Epithelial cell of umbilical artery (primary cell): ENCODE measurements at places on chromosomes 16 and 17. TPM values are rescaled to one million over a fixed set of nuclear protein-coding genes. Genes with fewer than 3 reads are reported as not detected.

The TBC1D3C gene
- 0.32 TPM in 1 of 2 replicates, not detected in the other for total RNA-seq

The TMC5 gene
- total RNA-seq = not detected in 2 replicates

The UBB gene
- 2,000 and 2,095 TPM in 2 replicates for total RNA-seq

The KAT2A gene
- total RNA-seq = 4.9 and 11.4 TPM in 2 replicates

The GPR179 gene
- not detected in 2 replicates for total RNA-seq

The OR1G1 gene
- not detected in 2 replicates for total RNA-seq

The CRAMP1 gene
- total RNA-seq = 5.5 and 6.4 TPM in 2 replicates

The CDR2L gene
- 13.4 and 18.8 TPM in 2 replicates for total RNA-seq

The ITGAX gene
- total RNA-seq = 0.76 and 1.3 TPM in 2 replicates

The RHBDF2 gene
- total RNA-seq = 8.1 and 18.1 TPM in 2 replicates

The SRCIN1 gene
- total RNA-seq = 0.32 TPM in 1 of 2 replicates, not detected in the other

The TMC7 gene
- total RNA-seq = 2.6 and 3.5 TPM in 2 replicates

The TRPV2 gene
- total RNA-seq = 9.1 and 15.2 TPM in 2 replicates

The ANTKMT gene
- 38.3 and 43.9 TPM in 2 replicates for total RNA-seq

The CORO6 gene
- total RNA-seq = 2.9 and 4.0 TPM in 2 replicates

The PLEKHH3 gene
- 7.9 and 8.4 TPM in 2 replicates for total RNA-seq

The TMEM208 gene
- total RNA-seq = 36.1 and 47.1 TPM in 2 replicates

The DRC7 gene
- under 0.01 TPM in 2 replicates for total RNA-seq

The GSDMA gene
- total RNA-seq = not detected in 2 replicates

The GNAO1 gene
- total RNA-seq = under 0.01 TPM in 1 of 2 replicates, not detected in the other

The HSBP1 gene
- total RNA-seq = 19.0 and 45.5 TPM in 2 replicates

The COASY gene
- total RNA-seq = 8.4 and 9.7 TPM in 2 replicates

The NEURL4 gene
- total RNA-seq = 12.0 and 17.9 TPM in 2 replicates

The CCL7 gene
- total RNA-seq = 1.3 and 4.4 TPM in 2 replicates

The PPL gene
- total RNA-seq = under 0.01 and 0.46 TPM in 2 replicates

The NAA38 gene
- total RNA-seq = 48.9 and 115 TPM in 2 replicates

The HSD11B2 gene
- total RNA-seq = 0.65 TPM in 1 of 2 replicates, not detected in the other

The CES1 gene
- not detected in 2 replicates for total RNA-seq

The PRR35 gene
- under 0.01 TPM in 1 of 2 replicates, not detected in the other for total RNA-seq

The CCL3 gene
- not detected in 2 replicates for total RNA-seq

The CTRB2 gene
- not detected in 2 replicates for total RNA-seq

The KDM8 gene
- total RNA-seq = 1.3 and 2.6 TPM in 2 replicates

The KRTAP4-1 gene
- not detected in 2 replicates for total RNA-seq

The RNF166 gene
- total RNA-seq = 24.9 and 26.3 TPM in 2 replicates
